ENCODE measurements at places on chromosomes 5 and 9.

GRCh38 chr5:158785397-158785796, 314.3 kb downstream of the EBF1 start:
- no peak for DNase-seq

DNA sequence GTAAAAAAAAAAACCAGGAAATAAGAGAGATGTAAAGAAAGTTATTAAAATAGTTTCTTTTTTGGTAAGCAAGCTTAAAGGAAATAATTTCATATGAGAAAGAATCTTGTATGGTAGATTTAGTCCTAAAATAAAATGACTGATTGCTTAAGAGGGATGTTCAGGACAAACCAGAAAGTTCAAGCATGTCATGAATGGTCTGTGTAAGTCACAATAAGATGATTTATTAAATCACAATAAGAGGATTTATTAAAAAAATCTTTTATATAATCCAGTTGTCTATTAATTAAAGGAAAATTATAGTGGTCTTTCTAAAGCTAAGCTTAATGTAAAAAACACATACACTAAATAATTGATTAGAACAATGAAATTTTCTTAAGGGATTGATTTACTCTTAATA, 91.8 kb upstream of the OR13F1 start:
- no peak for DNase-seq

- DNase-seq, result no peak
Measured at GRCh38 chr5:17228821-17229291, 11.4 kb downstream of the BASP1 start.

GRCh38 chr5:151037561-151038411, 17.4 kb downstream of the GPX3 start:
- DNase-seq, result no peak

DNA sequence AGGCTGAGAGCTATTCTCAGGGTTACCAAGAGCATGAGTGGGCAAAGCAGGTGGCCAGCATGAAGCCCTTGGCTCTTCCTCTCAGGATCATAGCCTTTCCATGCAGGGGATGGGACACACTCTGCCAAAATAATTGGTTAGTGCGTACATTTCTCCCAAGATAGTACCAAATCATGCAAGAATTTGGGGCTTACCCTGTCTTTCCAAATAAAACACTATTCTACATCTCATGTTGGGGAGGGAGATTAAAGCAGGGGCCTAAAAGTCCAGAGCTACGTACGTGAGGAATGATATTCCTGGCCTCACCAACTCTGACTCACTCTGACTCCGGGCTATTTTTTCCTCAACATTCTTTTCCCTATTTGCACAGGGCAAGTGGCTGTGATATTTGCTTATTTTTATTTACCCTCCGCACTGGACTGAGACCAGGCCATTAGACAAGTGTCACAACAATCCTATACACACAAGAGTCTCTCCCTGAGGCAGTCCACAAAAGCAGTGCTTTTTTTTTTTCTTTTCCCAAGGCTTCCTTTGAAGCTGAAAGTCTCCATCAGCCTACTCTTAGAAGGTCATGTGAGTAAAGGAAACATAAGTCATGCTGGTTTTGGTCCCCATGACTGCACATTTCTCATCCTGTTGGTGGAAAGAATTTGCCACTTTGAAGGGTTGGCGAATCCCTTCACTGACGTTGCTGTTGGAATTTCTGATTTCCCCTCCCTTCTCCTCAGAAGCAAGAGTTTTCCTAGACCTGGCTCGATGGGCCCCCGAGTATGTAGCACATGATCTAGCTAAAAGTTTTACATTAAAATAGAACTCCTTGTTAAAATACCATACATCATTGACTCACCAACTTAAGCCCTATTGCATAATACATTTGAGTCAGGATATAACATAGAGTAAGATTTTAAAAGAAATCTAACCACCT, 40.0 kb downstream of the TMEM252 start:
- peak; percentile 4 for DNase-seq

DNA sequence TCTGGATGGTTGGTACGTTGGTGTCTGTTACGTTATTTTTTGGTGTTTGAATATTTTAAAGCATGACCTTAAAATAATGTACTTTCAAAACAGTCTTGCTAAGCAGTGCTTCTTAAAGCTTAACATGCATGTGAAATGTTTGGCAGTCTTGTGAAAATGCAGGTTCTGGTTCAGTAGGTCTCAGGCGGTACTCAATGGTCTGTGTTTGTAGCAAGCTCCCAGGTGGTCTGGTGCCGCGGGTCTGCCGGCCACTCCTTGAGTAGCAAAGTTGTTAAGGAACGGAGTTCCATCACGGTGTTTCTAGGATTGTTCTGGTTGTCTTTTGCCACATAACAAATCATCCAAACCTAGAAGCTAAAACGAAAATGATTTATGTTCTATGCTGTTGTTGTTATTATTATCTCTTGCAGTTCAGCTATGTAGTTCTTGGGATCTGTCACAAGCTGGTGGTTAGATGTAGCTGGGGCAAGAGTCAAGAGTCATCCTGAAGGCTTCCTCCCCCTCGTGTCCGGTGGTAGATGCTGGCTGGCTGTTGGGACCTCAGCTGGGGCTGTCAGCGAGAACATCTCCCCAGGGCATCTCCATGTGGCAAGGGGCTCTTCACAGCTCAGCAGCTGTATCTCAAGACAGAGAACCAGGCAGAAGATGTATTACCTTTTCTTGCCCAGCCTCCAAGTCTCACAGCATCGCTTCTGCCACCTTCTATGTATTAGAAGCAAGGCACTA, 186.8 kb downstream of the PALM2AKAP2 start:
- DNase-seq, result no peak

DNA sequence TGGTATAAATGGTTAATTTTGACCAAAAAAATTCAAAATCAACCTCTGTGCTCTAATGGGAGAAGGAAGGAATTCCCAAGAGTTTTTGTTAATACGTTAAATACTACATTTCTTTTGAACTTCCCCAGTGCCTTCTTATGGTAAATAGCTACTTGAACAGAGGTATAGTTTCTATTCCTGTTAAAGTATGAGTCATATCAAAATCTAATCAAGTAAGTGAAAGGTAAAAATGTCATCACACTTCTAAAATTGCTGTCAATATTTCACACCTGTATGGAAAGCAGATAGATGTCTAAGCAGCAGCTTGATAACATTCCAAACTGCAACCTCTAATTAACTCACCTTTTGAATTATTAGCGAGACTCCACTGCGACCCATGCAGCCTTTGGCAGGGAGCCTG, 214.1 kb upstream of the MEF2C start:
- no peak for DNase-seq

- no peak for DNase-seq
Measured at GRCh38 chr5:156595132-156595787, 254.8 kb upstream of the PPP1R2B start.

- DNase-seq, result no peak
Measured at GRCh38 chr9:81777482-81777881, 88.1 kb upstream of the TLE1 start.

GRCh38 chr5:152883066-152883775, 478.1 kb upstream of the NMUR2 start:
- no peak for DNase-seq

- DNase-seq, result no peak
Measured at GRCh38 chr5:133552925-133553525, 59.3 kb downstream of the FSTL4 start.

DNA sequence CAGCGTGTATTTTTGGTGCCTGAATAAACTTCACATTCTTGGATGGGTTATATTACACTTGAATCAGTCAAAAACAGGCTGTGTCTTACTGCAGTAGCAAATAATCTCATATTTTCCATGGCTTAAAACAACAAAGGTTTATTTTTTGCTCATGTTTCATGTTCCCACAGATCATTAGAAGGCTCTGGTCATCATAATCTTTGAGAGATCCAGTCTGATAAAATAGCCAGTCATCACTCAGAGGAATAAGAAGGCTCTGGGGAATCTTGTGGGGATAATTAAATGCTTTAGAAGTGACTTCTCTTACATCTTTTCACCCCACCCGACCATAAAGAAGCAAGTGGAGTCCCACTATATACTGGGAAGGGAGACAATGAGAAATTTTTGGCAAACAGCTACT, 417.7 kb downstream of the PSAT1 start:
- no peak for DNase-seq

- DNase-seq, result no peak
Measured at GRCh38 chr5:53714667-53715010, 154.2 kb downstream of the NDUFS4 start.

- no peak for DNase-seq
Measured at GRCh38 chr9:106322706-106323245, 540.2 kb upstream of the ZNF462 start.

GRCh38 chr9:6152788-6153187, 62.8 kb upstream of the IL33 start:
- DNase-seq, result no peak

GRCh38 chr9:14932231-14932630, 22.0 kb upstream of the FREM1 start:
- DNase-seq, result no peak

DNA sequence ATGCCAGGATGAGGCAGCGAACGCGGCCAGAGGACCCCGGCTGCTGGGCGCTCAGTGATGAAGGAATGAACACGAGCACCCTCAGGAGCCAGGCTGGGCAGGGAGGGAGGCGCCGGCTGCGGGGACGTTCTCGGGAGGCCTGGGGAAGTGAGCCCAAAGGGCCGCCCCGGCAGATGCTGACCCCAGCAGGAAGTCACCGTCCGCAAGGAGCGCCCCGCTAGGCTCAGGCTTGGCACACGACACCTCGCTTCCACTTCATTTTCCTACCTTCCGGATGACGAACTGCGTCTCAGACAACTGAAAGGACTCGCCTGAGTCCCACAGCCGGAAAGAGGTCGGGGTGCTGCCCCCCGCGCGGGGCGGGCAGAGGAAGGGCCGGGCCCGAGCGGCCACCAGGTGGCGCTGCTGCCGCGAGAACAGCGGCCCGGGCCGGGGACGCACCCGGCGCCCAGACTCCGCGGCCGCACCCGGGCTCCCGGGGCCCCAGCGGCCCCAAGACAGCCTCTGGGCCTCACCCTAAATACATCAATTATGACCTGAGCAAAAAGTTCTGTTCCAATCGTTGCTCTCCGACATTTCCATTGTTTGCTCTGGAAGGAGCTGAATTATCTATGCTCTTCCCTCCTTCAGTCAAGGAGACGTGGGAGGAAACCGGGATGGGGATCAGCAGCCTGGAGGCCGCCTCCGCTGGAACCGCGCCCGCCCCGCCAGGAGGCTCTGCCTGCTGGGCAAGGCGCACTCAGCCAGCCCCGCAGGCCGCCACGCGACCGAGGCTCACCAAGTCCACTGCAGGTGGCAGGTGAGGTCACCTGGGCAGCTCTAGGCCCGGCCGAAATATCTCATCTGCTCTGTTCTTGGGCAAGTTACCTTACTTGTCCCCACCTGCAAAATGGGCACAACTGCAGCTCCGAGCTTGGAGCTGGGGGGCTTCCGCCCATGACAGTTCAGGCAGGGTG, 107.0 kb downstream of the ZNF354C start:
- DNase-seq, result no peak

DNA sequence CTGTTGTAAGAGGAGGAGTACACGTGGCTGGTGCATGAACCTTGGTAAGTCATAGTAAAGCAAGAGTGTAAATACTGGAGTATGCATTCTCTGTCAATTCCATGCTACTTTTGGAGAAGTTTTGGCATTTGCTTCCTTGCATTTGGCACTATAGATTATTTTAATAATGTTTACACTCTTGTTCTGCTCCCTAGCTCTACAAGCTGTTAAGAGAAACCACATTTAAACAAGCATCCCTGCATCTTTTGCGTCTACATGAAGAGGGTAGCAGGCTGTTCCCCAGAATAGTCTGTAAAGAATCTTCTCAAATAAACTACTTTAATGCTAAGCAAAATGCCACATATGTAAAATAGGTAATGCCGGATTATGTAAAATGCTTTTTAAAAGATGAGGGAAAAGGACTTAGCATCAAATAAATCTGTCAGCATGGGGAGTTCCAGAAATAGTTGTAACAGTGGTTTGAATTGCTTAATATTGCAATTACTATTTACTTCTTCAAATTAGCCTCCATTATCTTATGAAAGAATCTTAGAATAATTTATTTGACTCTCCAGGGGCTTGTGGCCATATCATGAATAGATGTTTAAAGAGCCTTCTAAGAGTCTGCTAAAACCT, 2127.3 kb upstream of the WWC1 start:
- DNase-seq, result no peak

GRCh38 chr9:107397076-107398044, 92.2 kb downstream of the KLF4 start:
- DNase-seq, result no peak

GRCh38 chr9:135898634-135899407, 8.5 kb downstream of the CAMSAP1 start:
- no peak for DNase-seq

DNA sequence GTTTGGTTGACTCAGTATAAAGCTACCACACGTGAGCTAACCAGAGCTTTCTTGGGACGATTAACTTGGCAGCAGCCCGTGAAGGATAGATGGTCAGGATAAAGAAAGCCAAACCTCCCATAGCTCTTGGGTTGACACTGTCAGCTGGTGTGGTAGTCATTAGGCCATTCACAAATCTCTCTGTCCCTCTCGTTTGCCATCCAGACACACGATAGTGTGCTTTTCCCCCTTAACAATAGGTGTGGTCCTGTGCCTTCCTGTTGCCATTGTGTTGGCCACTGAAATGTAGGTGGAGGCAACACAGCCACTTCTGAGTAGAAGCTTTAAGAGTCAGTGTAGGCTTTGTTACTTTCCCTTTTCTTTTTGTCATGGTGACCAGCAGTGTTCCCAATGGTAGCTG, 11.7 kb downstream of the OR13J1 start:
- DNase-seq, result no peak

GRCh38 chr5:11588803-11589202, 315.4 kb downstream of the CTNND2 start:
- DNase-seq, result no peak

- no peak for DNase-seq
Measured at GRCh38 chr9:92947268-92948037, at the start of gene FGD3. Gene FGD3 (plus strand): TSS chr9:92947523. CDS start chr9:92976257, 28,734 bp downstream.

- no peak for DNase-seq
Measured at GRCh38 chr9:21796768-21797167, 5.7 kb upstream of the MTAP start.

DNA sequence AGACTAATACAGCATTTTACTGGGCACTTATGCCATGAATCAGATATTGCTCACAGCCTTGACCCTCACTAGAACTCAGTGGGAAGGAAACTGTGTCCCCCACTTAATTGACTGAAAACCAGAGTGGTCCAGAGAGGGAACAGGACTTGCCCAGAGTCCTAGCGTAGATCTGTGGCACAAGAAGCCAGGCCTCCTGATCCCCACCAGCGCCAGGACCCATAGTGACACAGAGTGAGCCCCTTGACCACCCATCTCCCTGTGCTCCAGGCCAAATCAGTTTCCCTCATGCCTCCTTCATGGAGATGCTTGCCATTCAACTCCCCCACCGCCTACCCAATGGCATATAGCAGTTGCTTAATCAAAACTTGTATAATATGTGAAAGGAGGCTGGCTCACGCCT, 8.3 kb downstream of the KIF12 start:
- no peak for DNase-seq

Measured in HS-27A (cell line).